ENCODE measurements at places on chromosomes 4 and X.

DNA sequence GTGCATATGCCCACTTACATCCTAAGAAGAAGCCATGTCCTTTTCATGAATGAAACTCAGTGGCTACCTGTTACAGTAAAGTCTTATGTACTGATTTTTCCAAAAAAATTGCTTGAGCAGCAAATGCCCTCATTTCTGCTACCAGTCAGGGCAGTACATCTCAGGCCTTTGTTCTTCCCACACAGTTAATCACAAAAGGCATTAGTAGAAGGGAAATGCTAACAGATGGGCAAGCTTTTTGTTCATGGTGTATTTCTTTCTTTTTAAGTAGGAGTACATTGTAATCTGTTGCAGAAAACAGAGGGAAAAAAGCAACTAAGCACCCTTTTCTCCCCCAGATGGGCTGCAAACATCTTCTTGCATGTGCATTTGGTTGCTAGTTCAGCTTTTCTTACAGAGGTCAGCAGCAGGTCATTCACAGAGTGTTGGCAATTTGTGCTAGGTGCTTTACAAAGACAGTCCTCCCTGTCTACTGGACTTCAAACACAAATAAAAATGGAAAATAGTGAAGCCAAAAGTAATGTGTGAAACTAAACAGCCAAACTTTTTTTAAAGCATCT, 373.4 kb downstream of the PRDM5 start:
- no peak for DNase-seq

- DNase-seq = peak; percentile 57
These were observed 42.9 kb downstream of the EVC start for GRCh38 chr4:5753766-5754528.

GRCh38 chrX:43717161-43717560, 61.1 kb downstream of the MAOA start:
- peak; percentile 2 for DNase-seq

DNA sequence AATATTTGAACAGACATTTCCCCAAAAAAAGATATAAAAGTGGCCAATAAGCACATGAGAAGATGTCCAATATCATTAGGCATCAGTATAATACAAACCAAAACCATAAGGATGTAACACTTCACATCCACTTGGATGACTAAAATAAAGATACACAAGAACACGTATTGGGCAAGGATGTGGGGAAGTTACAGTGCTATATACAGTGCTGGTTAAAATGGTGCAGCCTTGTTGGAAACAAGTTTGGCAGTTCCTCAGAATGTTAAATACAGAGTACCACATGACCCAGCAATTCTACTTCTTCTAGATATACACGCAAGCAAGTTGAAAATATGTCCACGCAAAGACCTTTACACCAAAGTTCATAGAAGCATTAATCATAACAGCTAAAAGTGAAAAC, 58.9 kb downstream of the HAUS3 start:
- no peak for DNase-seq

DNA sequence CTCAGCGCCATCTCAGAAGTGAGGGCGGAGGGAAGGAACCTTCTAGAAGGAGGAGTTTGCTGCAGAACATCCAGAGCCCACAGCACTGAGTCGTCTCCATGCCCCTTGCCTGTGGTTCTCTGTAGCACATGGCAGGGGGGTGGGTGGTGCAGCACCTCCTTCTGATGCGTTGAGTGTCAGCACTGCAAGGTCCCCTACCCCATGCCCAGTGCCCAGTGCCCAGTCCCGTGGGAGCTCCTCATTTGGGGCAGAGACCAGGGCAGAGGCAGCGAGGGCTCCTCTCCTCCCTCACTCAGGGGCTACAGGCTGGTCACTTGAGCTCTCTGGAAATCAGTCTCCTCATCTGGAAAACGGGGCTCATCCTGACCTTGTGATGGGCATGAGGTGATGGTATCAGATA, 78.1 kb downstream of the HTRA3 start:
- DNase-seq = no peak

DNA sequence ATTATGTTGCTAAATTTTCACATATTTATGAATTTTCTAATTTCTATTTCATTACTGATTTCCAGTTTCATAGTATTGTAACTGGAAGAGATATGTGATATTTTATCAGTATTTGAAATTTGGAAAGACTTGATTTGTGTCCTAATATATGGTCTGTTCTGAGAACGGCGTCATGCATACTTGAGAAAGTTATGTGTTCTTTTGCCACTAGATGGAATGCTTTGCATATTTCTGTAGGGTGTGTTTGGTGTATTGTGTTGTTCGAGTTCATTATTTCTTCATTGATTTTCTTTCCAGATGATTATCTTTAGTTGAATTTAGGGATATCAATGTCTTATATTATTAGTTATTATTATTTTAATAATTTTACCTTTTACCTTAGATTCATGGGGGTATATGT, 110.6 kb upstream of the ITM2A start:
- no peak for DNase-seq

- no peak for DNase-seq
These were observed 20.0 kb downstream of the DIAPH2 start for GRCh38 chrX:96704629-96705028.

DNA sequence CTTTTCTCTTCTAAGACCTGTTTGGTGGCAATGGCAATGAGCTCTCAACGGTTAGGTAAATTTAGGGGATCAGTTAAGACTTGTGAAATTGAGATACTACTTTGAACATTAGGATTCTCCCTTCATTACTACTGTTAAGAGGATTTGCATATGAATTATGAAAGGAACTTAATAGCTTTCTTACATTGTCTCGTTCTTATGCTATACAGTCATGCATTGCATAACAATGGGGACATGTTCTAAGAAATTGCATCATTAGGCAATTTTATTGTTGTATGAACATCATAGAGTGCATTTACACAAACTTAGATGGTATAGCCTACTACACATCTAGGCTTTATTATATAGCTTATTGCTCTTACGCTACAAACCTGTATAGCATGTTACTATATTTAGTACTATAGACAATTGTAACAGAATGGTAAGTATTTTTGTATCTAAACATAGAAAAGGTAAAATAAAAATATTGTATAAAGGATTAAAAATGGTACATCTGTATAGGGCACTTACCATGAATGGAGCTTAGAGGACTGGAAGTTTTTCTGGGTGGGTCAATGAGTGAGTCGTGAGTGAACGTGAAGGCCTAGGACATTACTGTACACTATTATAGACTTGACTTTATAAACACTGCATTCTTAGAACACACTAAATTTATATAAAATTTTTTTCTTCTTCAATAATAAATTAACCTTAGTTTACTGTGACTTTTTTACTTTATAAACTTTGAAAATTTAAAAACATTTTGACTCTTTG, 62.5 kb downstream of the PAQR3 start:
- DNase-seq = no peak

DNA sequence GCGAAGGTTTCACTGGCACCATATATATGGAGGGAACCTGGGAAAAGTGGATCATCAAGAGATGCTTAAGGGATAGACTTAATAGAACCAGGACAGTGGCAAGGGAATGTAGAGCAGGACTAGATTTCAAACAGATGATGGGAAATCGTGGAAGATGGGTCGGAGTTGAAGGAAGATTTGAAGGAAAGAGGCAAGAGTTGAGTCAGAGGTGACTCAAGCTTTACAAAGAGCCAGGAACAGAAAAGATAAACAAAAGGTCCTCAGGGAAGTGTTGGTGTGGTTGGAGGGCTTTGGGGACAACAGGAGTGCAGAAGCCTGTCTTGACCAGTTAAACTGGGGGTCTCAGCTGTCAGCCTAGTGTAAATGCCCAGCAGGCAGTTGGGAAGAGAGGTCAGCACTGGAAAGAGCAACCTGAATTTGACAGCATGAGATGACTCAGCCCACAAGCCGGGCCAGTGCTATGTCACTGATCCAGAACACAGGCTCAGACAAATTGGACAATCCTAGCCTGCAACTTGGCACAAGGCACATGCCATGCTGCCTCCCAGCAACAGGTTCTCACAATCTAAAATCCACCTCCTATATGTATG, 230.5 kb downstream of the IDS start:
- no peak for DNase-seq

DNA sequence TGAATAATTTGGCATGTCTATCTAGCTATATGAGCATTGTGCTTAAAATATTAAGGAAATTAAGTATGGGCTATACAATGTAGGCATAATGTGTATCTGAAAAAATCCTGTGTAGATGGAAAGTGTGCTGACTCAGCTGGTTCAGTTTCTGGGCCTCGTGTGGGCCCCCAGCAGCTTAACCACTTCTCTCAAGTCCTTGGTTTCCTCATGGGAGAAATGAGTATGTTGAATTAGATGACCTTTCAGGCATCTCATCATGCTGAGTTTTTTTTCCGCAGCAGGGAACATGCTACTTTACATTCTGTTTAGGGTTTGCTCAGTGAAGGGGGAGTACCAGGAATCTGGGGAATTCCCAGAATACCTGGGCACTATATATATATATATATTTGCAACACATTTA, 30.5 kb downstream of the RHOH start:
- DNase-seq = no peak

- no peak for DNase-seq
These were observed 51.2 kb downstream of the ZNF827 start for GRCh38 chr4:145887241-145887991.

- no peak for DNase-seq
These were observed 62.4 kb downstream of the TRAPPC11 start for GRCh38 chr4:183721207-183722081.

GRCh38 chr4:174859904-174860303, 30.9 kb upstream of the GLRA3 start:
- no peak for DNase-seq

GRCh38 chr4:66688674-66689073, 856.6 kb downstream of the CENPC start:
- no peak for DNase-seq

DNA sequence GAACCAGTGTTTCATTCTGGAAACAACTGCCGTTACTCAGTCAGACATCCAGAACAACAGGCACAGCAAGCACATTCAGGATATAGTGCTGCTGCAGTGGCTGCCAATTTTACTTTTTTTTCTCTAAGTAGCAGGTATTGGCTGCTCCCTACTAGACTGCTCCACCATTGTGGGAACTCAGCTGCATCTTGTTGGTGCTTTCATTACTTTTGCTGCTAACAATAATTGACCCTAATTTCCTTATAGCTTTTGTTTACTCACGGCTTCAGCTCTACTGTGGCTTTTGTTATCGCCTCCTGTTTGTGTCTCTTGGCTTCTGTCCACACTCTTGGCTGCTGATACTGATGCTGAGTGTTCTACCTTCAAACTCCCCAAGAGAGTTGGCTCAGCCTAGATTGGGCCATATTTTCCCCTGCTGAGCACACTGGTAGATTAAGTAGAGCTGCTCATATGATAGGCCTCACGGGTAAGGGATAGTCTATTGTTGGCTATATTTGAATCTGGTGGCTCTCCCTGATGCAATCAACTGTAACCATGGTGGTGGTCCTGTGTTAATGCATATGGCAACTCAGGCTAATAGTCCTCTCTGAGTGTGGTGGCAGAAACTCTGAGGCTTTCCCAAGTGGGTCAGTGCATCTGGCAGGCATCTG, 44.5 kb upstream of the IL2 start:
- DNase-seq = no peak

DNA sequence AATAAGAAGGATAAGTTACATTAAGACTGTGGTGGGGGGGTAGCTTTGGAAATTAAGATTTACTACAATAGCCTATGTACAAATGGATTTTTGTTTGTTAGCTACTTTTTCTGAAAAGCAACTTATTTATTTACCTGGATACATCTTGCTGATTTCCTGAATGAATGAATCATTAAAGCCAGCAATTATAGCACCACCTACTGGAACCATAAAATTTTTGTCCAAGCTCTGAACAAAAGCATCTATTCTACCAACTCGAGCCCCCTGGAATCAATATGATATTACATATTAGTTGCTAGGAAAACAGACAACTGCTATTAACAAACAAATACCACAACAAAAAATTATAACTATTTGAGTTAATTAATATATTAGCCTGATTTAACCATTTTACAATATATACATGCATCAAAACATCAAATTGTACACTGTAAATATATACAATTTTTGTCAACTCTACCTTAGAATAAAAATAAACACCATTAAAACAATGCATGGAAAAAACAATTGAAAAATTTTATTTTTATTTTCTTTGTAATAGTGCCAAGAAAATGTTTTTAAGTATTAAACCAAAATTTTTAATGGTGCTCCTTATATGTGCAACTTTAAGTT, 15.3 kb downstream of the SEPSECS start:
- DNase-seq = no peak

DNA sequence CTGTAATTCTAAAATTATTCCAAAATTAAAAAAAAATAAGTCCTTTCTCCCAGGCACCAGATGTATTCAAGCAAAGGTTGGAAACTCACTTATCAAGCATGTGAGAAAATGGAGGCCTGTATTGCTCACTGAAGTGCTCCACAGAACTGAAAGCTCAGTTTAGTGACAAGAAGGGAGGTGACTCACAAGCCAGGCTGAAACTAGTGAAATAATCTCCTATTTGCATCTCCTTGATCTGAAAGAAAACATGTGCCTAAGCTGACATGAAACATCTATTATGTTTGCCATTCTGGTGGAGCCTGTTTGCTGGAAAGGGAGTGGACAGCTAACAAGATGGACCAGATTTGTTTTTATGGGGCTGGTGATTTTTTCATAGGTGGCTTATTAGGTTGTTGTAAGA, 54.0 kb upstream of the AMELX start:
- peak; percentile 79 for DNase-seq

DNA sequence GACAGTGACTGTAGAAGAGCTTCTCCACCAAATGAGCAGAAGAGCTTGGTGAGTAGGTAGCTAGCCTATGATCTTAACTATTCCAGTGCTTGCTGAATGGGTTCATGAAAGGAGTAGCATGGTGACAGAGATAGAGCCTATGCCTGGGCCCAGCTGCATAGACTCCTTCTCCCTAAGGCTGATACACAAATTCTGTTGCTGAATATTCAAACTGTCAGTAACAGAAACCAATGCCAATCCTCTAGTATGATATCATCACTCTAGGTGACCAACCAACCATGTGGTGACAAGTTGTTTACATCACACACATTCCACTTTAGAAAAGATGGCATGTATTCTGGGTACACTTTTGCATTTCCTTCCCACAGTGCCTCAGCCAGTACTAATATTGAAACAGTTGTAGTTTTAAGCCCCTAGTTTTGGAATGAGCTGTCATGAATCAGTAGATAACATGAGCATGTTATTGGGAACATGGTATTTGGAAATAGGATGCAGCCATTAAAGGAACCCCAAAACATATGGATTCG, 103.4 kb upstream of the GRXCR1 start:
- DNase-seq = no peak

DNA sequence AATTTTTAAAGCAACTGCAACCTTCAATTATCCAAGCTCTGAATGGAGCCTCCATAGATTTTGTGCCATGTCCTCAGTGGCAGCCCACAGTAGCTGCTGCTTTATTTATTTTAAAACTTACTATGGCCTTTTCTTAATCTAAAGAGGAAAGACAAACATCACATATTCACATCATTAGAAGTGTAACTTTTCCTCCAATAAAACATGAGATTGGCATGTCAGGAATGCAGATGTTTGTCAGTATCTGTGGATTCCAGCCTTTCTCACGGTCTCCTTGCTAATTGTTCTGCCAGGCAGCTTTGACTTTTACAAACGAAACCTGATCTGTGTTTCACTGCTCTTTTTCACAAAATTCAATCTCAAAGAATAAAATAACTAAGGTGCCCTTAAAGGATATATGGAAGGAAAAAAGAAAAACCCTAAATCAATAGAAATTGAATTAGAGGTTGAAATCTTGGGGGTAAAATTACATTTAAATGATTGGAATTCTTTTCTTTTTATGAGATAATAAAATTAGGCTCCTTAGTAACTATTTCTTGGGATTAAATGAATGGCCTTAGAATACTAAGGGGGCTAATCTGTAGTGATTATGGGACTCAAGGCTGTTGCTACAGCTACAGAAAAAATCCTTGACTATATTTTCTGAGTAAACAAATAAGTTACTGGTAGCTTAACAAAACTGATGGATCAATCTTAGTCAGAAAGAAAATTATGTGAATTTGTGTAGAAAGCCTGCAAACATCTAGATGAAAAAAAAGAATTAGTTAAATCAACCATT, 151.3 kb downstream of the RTL9 start:
- DNase-seq = no peak

Data from epithelial cell of prostate (primary cell).